Renal cortex interstitium (tissue), 15 donors: ENCODE measurements at places on chromosomes 12 and 14.

- DNase-seq = no peak
Observed at GRCh38 chr12:23446746-23447145, 502.7 kb downstream of the SOX5 start.

DNA sequence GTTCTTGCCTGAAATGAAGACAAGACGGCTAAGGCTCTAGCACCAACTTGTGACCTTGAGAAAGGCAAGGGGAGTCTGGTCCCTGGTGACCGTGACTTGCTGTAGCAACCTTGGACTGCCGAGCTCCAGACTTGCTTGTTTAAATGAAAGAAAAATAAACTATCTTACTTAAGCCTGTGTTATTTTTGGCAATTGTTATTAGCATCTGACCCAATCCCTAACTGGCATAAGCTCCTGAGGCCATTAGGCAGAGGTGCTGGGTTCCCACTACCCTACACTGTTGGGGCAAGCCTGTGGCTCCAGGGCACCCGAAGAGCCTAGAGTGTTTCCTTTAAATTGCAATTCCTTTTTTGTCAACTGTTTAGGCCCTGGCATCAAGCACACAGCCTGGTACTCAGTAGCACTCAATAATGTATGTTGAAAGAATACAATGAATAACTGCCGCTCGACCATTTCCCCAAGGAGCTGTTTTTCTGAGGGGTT is 106.9 kb upstream of the HIF1A start:
- no peak for DNase-seq

GRCh38 chr12:50047693-50048250 is 9.6 kb upstream of the ASIC1 start:
- no peak for DNase-seq

- DNase-seq = no peak
Observed at GRCh38 chr14:73477618-73478266, 13.0 kb upstream of the RIOX1 start.

GRCh38 chr12:18250313-18250916 is 10.9 kb upstream of the PIK3C2G start:
- DNase-seq = peak; percentile 57

DNA sequence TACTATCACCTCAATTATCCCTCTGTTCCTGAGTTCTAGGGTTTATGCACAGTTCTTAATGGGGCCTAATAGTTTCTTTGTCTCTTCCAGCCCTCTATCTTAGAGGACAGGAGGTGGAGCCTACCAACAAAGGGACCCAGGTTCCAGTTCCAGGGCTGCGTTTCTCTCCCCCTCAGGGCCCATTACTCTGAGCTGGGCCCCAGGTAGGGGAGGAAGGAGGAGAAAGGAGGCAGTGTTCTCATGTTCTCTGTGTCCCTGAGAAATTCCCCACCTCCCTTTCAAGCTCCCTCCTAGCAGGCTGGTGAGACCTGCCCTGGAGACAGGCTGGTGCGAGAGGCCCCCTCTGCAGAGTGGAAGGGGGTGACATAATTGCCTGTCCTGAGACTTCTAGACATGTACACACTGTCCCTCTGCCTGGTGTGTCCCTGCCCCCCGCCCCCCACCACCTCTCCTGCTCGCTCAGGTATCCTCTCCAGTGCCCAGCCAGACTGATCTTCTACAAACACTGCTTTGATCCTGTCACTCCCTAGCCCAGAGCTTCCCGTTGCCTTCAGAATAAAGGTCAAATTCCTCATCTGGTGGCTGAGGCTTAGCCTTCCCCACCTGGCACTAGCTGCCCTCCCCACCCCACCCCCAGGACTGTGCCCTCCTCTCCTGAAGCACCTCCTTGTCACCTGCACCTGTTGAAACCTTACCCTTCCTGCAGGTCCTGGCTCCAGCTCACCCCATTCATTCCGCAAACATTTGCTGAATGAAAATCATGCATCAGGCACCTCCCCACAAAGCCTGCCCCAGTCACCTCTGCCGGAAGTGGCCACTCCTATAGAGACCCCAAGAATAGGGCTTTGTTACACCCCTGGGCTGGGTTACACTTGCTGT is 21.1 kb upstream of the KRT8 start:
- no peak for DNase-seq

DNA sequence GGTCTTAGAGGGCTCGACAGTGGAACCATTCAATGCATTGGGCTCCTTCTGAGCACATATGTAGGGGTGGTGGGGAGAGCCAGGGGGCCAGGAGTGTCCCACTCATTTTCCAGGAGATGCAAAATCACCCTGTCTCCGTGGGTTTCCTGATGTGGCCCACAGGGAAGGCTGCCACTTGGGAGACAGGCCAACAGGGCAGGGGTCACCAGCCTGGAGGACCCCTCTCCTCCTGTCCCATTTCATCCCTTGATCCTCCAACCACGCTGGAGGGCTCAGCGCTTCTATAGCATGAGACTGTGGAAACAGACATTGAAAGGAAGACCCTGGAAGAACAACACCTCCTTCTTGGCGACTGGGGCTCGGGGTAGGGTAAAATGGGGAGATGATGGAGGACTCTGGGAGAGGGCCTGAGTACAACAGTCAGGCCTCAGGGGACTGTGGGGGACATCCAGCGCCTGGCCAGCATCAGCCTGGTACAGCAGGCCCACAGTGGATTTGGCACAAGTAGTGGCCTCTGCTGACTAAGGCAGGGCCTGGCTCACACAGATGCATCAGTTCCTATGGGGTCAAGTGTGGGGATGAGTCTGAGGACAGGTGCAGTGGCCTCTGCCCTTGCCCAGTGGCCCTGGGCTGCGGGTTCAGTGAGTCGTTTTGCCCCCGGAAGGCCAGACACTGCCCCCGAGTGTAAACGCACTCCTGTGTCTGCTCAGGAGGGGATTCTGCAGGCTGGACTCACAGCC is 68.0 kb downstream of the PRIMA1 start:
- no peak for DNase-seq

GRCh38 chr12:106987846-106988245 is 900 bp upstream of the MTERF2 start:
- DNase-seq = no peak

DNA sequence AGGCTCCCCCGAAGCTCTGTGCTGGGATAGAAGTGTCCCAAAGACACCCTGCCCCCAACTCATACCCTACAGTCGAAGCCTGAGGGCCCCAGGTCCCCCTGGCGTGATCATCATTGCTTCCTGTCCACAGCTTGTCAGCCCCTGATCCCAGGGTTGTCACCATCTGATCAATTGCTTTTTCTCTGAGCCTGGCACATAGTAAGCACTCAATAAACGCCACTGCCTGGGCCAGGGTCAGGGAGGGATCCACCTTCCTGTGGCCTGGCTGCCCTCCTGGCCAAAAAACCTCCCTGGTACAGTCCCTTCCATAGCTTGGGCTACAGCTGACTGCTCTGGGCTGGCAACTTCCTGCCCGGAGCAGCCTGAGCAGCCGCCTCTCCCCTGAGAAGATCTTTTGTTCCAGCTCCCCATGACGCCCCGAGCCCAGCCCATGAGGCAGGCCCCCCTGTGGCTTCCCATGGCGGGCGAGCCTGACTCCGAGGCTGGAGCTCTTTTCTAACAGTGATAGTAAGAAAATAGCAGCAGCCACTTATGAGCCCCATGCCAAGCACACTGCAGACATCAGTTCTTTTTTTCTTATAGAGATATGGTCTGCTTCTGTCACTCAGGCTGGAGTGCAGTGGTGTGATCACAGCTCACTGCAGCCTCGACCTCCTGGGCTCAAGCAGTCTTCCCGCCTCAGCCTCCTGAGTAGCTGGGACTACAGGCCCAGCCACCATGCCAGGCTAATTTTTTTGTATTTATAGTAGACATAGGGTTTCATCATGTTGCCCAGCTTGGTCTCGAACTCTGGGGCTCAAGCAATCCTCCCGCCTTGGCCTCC is 6.5 kb downstream of the SH2B3 start:
- DNase-seq = no peak

DNA sequence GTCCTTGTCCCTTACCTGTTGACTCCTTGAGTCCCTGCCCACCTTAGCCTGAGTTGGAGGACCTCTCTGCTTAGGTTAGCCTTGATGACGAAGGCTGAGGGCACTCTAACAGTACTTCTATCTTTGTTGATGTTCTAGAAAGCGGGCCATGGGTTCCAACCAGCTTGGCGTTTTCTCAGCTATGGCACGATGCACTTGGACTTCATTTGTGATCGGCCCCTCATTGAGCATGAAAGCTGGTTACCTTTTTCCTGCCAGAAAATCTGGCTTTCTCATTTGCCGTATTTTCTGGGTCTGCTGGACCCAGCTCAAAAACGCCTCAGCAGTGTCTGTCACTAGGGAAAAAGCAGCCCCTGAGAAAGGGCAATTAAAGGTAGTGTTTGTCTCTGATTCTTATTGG is 290.8 kb downstream of the EMP1 start:
- no peak for DNase-seq

DNA sequence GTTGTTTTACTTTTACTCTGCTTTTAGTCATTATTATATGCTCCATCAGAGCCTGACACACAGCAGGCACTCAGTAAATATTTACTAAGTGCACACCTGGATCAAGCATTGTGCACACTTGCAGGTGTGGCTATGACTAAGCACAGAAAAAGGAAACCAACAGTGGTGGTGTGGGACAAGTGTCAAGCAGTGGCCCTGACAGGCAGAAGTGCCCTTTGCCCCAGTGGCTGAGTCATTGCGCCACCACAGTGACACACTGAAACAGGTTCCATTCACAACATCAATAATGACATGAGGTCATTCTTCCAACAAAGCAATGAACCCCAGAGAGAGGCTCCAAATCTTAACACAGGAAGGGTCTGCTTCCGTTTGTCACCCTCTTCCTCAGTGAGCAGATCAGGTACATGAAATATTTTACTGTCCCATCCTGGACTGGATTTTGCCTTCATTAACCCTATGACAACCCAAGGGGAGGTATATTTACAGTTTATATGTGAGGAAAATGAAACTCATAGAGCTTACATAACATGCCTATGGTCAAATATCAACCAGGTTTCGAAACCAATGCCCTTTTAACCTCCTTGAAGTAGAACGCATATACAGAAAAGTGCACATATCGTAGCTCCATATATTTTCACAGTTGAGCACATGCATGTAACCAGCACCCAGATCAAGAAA is 82.6 kb upstream of the GTF2A1 start:
- no peak for DNase-seq

DNA sequence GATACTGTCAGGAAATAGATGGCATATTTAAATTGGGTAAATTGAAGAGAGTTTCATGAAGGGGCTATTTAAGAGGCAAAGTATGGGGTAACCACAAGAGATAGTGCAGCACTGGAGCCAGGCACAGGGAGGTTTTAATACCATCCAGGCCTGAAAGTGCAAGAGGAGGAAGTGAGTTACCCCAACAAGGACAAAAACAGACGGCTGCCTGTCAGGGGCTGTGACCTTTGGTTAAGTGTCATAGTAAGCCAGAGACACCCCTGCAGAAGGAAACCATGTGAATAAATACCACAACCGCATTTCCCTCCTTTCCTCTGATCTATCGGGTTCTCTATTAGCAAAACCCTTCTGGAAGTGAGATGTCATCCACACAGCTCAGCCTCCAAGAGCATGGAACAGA is 122.0 kb upstream of the DHRS4 start:
- DNase-seq = no peak

DNA sequence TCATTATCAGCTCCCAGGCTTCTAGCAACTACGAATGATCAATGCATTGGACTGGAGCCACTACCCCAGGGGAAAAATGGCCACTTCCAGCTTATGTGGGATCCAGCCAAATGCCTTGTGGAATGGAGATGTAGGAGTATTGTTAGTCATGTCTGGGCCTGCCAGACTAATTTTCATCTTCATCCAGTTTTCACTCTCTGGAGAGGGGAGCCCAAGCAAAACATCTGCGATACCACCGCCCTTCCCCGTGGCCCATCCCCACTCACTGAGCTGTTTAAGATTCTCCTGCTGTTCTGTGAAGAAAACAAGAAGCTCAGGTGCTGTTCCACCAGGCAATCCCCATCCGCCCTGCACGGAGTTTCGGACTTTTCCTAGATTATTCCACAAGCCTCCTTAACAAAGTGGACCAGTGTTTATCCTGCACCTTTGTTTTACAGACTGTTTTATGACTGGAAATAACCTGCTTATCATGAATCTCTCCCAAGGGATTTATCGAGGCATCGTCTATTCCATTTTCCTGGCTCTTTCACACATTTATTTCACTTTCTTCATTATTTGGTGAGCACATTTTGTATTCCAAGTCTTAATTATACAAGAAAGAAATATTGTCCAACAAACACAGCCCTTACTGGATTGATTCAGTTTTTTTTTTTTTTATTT is 35.5 kb upstream of the MAX start:
- DNase-seq = no peak

DNA sequence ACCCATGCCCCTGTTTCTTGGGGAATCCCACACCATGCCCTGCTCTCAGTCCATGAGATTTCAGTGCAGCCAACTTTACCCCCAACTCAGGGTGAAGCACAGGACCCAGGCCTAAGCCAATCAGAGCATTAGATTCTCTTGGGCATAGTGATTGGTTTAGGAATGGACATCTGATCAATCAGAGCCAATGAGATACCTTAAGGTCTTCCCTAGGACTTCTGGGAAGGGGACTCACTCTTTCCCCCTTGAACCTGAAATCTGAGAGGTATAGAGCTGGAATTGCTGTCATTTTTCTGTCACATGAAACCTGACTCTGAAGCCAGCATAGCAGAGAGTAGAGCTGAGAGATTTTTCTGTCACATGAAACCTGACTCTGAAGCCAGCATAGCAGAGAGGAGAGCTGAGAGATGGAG is 127.1 kb downstream of the ZFP36L1 start:
- no peak for DNase-seq

- no peak for DNase-seq
Observed at GRCh38 chr14:92553438-92553837, 39.9 kb downstream of the RIN3 start.

GRCh38 chr14:29163109-29163508 is 396.5 kb downstream of the FOXG1 start:
- DNase-seq = no peak

DNA sequence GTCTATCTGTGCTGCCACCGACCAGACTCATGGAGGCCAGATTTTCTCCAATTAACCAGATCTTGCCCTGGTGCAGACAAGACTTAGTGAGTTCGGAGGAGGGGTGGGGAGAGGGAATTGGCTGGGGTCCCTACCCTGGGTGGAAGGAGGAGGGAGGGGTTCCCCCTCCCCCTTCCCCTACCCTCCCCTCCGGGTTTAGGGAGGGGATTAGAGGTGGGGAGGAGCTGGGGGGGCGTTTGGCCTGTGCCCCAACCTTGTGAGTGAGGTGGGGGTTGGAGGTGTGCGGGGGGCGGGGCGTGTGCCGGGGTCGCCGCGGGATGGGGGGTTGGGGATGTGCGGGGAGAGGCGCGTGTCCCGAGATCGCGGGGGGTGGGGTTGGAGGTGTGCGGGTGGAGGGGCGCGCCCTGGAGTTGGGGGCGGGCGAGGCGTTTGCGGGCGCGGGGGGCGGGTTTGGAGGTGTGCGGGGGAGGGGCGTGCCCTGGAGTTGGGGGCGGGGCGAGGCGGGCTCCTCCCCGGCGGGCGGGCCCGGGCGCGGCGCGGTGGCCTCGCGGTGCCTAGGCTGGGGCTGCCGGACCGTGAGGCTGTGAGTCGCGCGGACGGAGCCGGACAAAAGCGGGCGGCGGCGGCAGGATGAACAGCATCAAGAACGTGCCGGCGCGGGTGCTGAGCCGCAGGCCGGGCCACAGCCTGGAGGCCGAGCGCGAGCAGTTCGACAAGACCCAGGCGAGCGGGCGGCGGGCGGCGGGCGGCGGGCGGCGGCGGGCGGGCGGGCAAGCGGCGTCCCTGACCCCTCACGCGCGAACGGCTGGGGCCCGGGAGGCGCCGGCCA is at the start of gene HIP1R:
TSS of gene HIP1R (plus strand) at position 537 of the 829 bp plus-strand sequence. CDS start at position 631, 94 bp downstream.
- no peak for DNase-seq

- DNase-seq = no peak
Observed at GRCh38 chr12:18752280-18752920, 14.5 kb downstream of the CAPZA3 start.
